Left renal pelvis (tissue), 4 donors: ENCODE measurements at places on chromosomes 11 and 22.

GRCh38 chr22:36538529-36538928 is 9.6 kb upstream of the EIF3D start:
- no peak for DNase-seq

DNA sequence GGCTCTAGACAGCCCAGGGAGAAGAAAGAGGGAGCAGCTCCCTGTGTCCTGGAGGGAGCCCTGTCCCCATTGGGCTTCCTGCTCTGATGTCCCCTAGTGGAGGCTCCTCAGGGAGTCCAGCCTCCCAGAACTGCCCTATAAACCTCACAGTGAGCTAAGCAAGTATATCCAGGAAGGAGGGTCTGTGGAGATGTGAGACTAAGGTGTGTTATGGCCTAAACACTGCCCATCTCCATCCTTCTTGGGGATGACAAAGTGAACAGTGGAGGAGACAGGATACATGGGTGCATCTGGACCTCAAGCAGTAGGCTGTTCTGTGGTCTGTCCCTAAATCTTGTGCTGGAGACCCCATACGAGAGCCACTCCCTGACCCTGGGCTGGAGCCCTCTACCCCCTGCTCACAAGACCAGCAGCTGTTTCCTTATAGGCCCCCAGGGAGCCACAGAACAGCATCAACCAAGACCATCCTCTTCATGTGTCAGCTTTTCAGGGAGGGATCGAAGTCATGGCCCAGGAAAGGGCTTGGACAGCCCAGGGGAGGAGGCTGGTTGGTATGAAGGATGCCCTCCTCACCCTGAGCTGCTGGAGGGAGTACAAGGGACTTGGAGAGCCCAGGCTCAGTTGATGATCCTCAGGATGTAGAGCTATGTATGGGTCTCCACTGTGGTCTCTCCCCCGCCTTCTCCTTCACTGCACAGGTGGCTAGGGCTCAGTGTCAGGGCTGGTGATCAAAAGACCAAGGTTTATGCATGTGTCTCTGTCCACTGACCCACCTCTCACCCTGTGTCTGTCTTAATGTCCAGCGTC is 49.7 kb upstream of the TOP3B start:
- DNase-seq, result no peak

DNA sequence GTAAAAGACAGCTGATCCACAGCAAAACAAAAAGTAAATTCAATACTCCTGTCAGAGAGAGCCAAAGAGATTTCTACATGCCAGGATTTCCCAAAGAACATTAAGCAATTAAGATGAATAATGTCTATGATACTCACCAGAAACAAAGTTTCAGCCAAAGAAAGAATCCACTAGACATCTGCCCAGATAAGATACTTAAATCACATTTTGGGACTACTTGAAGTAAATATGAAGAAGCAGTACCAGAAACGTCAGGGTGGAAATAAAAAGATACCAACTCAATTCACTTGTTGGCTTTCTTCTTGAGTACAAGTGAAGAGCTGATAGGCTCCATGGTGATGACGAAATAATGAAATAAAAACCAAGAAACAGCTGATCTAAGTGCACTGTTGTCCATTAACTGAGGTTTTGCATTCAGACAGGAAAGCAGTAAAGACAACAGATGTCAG is 31.6 kb upstream of the ARHGAP32 start:
- no peak for DNase-seq

GRCh38 chr11:94924612-94925011 is 48.7 kb downstream of the CWC15 start:
- no peak for DNase-seq

- DNase-seq, result no peak
Observed at GRCh38 chr11:1921574-1922141, 2.2 kb downstream of the TNNT3 start.

DNA sequence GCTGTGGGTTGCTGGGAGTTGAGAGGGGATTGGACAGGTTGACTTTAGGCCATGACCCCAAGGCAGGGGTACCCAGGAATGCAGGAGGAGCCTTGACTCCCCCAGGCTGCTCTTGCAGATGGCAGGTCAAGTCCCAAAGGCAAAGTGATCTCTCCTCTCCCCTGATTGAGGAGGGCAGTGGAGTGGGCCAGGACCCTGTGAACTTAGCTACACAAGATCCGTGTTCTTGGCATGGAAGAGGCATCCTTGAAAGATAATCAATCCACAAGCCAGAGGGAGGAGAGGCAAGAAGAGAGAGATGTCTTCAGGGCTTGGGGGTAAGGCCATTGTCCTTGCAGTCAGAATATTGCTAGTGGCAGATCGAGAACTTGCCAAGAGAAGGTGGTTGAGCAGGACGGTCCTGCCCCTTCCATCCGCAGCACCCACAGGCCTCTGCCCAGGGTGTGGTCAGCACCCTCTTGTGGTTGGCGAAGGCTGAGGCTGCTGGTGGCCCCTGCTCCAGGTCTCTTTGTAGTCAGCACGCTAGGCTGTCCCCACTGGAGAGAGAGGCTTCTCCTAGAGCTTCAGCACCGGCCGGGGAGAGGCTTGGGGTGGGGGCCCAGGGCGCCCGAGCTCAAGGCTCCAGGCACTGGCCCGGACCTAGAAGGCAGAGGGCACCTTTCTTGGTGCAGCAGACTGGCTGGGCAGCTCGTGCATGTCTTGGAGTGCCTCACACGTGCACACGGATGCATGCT is 45.4 kb downstream of the KCNC1 start:
- no peak for DNase-seq

- peak; percentile 32 for DNase-seq
Observed at GRCh38 chr11:3091846-3092602, 34.8 kb upstream of the CARS1 start.

GRCh38 chr11:116084511-116084910 is 580.3 kb upstream of the CADM1 start:
- no peak for DNase-seq

DNA sequence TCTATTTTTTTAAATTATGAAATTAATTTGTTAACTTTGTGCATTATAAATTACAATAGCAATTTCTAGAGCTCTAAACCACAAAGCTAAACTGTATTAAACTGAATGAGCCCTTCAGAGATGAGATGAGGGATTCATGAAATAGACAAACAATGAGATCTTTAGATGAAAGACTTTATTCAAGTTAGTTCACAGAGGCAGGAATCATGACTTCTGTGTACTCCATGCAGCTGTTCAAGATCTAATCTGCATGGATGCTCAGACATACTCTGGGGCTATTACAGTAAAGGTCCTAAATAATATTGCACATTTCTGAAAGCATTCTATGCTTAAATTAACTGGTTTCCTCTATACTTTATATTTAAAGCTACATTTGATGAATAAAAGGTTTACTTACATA is 122.7 kb downstream of the FCHSD2 start:
- no peak for DNase-seq

GRCh38 chr22:47645450-47645914 is 883.0 kb downstream of the TBC1D22A start:
- no peak for DNase-seq

DNA sequence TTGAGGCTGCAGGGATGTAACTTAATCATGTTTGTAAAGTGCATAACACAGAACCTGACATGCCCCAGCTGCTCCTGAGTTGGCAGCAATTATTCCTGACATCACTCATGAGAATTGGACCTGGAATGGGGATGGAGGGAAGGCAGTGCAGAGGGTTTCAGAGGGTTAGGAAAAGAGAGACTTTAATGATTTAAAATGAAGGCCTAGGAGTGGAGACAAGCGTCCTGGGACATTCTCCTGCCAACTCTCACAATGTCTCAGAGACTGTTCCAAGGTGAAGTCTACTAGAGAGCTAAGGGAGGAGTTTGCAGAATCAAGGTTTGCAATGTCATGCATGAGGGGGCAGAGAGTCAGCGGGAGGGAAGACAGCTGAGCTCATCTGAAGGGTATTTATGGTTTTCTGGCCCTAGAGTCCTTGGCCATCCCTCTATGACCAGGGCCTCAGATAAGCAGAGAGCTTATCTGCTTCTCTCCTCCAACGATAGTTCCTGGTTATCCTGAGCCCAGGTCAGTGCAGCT is 36.9 kb downstream of the GGTLC2 start:
- DNase-seq, result peak; percentile 31

- no peak for DNase-seq
Observed at GRCh38 chr11:32310214-32310601, 125.1 kb downstream of the WT1 start.

DNA sequence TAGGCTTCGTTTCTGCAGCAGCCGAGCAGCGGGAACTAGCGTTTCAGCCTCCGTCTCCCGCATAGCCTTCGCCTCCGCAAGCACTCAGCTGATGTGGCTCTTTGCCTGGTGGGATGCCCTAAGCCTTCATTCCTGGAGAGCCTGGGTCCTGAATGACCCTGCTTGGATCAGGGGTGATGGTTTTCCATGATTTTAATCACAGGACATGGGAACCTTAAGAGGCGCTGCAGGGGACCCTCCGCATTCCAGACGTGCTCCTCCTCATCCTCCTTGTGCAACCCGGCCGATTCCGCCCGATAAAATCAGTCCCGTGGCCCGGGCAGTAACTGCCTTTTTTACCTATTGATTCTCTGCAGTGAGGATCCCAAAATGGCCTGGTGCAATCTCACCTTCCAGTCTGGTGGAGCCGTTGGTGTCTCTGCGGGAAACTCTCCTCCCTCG is 8.2 kb downstream of the C11orf21 start:
- DNase-seq, result no peak

- no peak for DNase-seq
Observed at GRCh38 chr11:77882396-77882795, 61.5 kb downstream of the AAMDC start.

DNA sequence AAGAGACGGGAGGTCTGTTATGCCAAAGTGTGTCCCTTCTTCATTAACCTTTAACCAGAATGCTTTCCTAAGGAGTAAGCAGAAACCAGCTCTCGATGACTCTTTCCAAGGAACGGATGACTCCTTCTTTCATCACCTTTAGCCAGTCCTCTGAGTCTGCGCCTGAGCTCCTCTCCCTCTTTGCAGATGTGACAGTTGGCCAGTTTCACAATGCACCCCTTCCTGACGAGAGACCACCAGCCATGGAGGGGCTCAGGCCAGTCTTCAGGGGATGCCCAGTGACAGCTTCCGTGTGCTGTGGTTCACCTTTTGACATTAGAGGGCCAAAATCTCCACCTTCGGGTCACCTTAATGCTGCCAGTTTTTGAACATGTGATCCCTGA is 826.1 kb downstream of the TBC1D22A start:
- no peak for DNase-seq

GRCh38 chr11:103903621-103904323 is 132.7 kb upstream of the DDI1 start:
- no peak for DNase-seq

GRCh38 chr11:32433101-32433913 is 2.0 kb downstream of the WT1 start:
- no peak for DNase-seq

DNA sequence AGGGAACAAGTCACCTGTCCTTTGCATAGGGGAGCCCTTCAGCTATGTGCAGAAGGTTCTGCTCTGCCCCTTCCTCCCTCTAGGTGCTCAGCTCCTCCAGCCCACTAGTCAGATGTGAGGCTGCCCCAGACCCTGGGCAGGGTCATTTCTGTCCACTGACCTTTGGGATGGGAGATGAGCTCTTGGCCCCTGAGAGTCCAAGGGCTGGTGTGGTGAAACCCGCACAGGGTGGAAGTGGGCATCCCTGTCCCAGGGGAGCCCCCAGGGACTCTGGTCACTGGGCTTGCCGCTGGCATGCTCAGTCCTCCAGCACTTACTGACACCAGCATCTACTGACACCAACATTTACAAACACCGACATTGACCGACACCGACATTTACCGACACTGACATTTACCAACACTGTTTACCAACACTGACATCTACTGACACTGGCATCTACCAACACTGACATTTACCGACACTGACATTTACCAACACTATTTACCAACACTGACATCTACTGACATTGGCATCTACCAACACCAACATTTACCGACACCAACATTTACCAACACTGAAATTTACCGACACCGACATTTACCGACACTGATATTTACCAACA is 71.9 kb upstream of the PPP6R3 start:
- DNase-seq, result no peak

GRCh38 chr11:112971195-112971594 is 10.0 kb downstream of the NCAM1 start:
- no peak for DNase-seq

DNA sequence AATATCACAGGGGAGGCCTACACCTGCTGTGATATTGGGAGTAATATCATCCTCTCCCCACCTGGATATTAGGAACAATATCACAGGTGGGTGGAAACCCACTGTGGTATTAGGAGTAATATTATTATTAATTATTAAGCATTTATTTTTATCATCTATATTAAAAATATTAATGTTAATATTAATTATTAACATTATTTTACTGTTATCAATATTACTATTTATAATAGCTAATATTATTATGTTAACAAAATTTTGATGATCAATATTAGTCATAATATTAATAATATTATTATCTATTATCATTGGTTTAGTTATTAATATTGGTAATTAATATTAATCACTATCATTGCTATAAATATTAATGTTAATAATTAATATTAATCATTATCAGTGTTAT is 161.1 kb upstream of the API5 start:
- no peak for DNase-seq
